ENCODE measurements at places on chromosomes 6 and 20. TPM values are rescaled to one million over a fixed set of nuclear protein-coding genes. Genes with fewer than 3 reads are reported as not detected.

Gene THEMIS
- polyA plus RNA-seq: 0.10 TPM

Gene BPIFB1
- polyA plus RNA-seq: 0.11 TPM

Gene KHDRBS2
- 6.7 TPM for polyA plus RNA-seq

Gene RIPPLY2
- not detected for polyA plus RNA-seq

Gene RHAG
- polyA plus RNA-seq: 1.9 TPM

Gene HLA-DMB
- 8.6 TPM for polyA plus RNA-seq

Gene IL17A
- not detected for polyA plus RNA-seq

Gene PACRG
- 6.8 TPM for polyA plus RNA-seq

Gene GSTA2
- not detected for polyA plus RNA-seq

Gene PNLDC1
- polyA plus RNA-seq: 0.38 TPM

Gene TPD52L2
- polyA plus RNA-seq: 87.2 TPM

Gene TMEM244
- polyA plus RNA-seq: not detected

DNA sequence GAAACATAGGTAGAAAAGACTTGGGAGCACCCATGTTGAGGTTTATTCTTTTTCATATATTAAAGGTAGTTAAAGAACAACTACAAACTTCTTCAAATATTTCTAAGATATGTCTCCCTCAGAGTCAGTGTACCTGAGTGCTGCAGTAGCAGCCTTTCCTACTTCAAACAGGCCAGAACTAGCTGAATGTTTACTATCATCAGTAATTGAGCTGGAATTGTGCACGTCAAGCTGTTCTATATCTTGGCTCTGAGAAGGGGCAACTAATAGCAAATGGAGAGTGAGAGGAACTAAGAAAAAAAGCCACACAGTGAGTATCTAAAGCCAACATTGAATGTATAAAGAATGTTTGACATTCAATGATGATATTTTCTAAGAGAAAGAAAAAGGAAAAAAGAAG, 21.7 kb downstream of the MTCL3 start:
- no peak for DNase-seq

DNA sequence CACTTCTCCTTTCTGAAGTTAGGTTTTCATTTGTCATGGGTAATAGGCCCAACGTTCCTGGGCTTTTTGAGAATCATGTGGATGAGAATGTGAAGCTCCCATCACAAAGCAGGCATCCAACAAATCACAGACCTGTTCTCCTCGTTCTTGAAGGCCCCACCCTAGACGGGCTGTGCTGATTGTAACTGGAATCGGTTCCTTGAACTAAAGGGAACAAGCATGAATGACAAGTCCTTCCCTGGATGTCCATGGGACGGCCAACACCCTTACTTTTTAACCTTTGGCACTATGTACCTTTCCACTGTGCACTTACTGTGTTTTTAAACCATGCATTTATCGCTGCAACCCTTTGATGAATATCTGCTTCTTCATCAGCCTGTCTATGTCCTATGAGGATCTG, 438.2 kb downstream of the CD83 start:
- DNase-seq: no peak

GRCh38 chr6:137011406-137011805, 33.4 kb downstream of the IL20RA start:
- DNase-seq: no peak

DNA sequence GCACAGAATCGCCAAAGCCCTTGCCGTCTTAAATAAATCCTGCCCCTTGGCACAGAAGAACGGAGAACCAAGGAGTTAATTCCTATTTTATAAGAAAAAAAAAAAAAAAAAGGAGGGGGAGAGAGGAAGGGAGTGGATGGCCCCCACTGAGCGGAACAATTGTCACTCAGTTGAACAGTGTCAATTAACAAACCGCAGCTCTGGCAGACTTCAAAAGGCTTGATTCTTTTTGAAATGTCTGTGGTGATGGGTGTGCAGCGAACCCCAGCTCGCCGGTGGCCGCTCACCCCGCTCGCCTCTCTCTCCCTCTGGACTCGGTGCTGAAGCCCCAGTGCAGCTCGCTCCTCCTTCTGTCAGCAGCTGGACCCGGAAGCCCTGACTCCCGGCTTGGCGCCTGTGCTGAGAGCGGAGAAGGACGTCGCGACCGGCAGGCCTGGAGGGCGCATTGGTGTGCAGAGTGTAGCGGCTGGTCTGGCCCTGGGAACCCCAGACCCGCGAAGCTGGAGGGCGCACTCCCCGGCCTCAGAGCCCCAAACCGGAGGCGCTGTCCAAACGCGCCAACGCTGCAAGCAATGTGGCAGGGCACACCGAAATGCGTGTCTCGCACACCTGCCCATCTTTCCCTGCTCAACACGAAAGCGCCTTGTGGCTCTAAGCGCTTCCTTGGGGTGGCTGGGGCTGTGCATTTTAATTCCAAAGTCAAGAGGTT, 3.4 kb downstream of the LINC00237 start:
- DNase-seq: no peak

- no peak for DNase-seq
These were observed 126.9 kb downstream of the SYCP2 start for GRCh38 chr20:59806578-59806975.

DNA sequence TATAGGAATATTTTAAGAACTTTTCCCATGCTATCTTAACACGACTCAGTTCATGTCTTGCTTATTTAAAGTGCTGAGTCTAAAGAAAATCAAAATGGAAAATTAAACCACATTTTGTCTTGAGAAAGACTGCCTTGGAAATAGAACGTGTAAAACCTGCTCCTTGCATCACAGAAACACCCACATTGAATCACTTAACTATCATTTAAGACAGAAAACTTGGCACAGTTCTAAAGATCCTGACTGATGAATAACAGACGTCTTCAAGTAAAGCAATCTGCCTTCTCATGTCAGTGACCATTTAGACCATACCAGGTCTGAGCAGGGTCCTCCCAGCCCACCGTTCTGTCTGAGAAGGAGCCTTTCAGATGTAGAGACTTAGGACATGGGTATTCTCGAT, 7.4 kb downstream of the PERP start:
- DNase-seq: no peak

DNA sequence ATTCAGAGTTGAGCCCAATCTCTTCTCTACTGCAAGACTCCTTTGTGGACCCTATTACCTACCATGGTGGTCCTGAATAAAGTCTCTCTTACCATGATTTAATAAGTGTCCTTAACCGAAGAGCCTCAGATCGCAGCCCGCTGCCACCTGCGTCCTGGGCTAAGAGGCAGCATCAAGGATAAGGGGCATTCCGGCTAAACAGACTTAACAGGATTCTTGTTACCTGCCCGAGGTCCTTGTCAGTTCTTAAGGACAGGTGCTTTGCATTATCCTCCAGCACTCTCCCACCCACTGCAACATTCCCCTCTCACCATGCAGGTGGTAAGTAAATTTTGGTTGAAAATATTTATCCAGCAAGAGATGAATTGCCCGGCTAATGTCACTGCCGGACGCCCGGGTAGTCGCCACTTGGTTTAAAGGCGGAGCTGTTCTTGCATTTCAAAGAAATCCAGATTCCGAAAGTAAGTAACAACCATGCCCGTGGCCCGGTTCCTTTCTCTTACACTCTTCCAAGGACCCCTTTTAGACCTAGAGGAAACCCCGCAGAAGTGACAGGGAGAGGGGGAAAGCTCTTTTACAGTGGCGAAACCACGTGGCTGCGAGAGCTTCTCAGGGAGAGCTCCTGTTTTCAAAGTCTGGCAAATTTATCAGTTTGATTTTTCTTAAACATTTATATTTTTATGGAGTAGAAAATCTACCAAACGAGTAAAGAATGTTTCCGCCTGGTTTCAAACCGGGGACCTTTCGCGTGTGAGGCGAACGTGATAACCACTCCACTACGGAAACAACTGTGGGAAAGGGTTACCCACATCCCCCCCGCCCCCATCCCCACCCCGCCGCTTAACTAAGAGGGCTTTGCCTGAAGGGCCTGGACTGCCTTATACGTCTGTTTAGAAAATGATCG, 41.9 kb upstream of the PRSS16 start:
- DNase-seq: no peak

DNA sequence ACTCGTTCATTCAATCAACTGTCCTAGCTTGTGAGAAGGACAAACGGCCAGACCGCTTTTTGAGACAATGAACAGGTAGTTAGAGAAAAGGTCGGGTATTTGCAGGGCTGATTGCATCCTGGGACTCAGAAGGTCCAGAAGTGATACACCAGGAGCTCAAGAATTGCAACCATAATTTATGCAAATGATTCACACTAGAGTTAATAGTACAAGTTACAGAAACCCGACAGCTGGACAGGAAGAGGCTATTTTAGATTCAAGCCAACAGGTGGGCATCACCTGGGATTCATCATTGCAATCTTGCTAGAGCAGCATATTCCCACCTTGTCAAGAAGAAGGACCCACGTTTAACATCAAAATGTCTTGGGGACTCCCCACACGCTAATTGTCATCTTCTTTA, 83.5 kb downstream of the TNFAIP3 start:
- DNase-seq: no peak

- no peak for DNase-seq
These were observed 12.2 kb downstream of the BEND3 start for GRCh38 chr6:107103082-107103481.

DNA sequence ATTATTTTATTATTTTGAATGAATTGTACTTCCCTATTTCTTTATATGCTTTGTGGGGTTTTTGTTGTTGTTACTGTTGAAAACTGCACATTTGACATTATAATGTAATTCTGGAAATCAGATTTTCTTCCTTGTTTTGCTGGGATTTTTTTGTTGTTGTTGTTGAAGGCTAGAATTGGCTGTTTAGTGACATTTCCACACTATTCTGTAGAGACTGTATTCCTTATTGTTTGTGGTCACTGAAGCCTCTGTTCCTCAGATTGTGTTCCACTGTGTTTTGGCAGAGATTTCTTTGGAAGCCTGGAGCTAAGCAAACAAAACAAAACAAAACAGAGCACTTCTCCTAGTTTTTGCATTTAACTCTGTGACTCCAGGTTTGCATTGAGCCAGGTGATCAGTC, 52.9 kb downstream of the CDYL start:
- no peak for DNase-seq

- no peak for DNase-seq
These were observed 72.1 kb upstream of the PMEPA1 start for GRCh38 chr20:57781901-57782300.

DNA sequence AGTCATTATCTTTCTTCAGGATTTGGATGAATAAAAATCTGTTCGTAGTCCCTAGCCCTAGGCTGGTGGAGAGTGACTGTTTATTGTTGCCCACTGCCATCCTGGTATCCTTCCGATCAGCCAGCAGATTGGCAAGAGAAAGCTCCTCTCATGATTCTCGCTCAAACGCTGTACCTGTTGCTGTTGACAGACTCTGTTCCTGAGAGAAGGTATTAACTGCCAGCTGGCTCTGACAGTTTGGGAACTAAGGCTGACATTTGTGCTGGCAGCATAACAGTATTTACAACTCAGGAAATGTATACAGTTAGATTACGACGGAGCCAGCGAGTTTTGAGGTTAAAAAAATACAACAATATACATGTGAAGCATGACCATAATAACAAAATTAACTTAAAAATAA, 674.5 kb downstream of the PRKN start:
- no peak for DNase-seq

DNA sequence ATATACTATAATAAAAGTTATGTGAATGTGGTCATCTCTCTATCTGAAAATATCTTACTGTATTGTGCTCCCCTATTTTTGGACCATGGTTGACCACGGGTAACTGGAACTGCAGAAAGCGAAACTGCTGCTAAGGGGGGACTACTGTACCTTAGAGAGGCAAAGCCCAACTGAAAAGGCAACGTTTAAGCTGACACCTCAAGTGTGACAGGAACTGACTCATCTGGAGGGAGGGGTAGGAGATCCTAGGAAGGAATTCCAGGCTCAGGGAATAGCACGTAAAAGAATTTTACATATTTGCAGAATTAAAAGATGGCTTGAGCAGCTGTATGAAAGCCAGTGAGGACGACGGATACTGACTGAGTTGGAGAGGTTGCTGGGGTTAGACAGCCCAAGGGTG, 34.8 kb downstream of the ELOVL2 start:
- no peak for DNase-seq

DNA sequence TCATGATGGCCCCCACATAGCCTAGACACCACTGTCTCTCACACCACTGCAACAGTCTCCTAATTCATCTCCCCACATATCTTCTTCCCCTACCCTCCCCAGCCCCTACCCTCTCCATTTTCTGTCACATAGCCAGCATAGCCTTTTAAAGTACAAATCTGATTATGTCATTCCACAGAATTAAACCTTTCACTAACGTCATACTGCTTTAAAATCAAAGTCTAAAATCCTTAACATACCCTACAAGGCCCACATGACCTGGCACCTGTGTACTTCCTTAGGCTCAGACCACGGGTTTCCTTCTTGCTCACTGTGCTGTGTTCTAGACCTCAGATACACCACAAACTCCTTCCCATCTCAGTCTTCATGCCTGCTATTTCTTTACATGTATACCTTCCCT, 5.9 kb downstream of the OSTM1 start:
- no peak for DNase-seq
